Frontal cortex (tissue), 4 donors: ENCODE measurements at places on chromosomes 2 and 18.

DNA sequence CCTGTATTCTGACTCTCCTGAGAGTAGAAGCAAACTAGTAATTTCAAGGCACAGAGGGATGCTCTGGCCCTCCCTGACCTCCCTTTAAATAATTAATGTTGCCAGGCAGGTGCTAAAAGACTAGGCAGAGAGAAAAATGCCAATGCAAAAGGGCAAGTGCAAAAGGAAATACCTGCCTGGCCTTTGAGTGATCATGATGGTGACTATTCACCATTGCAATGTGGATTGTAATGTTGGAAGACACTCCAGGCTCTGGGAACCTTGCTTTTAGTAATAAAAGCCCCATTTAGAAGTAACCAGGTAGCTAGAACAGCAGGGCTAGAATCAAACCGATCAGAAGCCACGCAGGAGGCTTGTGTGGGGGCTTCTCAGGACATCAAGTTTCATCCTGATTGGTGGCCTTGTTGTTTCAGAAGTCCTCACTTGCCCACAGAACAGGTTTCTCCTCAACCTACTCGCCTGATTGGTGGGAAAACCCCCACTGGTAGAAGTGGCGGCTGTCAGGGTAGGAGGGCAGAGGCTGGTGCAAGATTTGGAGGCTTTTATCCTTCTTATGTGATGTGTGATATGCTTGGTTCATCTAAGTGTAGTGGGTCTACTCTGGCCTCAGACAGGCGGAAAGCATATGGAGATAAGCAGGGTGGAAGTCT is 16.0 kb upstream of the CHRNA1 start:
- DNase-seq = no peak

GRCh38 chr2:227716501-227716900 is 1.3 kb downstream of the SLC19A3 start:
- DNase-seq = no peak

- no peak for DNase-seq
Measured at GRCh38 chr2:176193048-176193447, 4.6 kb downstream of the HOXD1 start.

- DNase-seq = peak; percentile 53
Measured at GRCh38 chr2:7037340-7038333, 120.4 kb downstream of the RNF144A start.

GRCh38 chr2:178280244-178280852 is 86.0 kb downstream of the OSBPL6 start:
- no peak for DNase-seq

DNA sequence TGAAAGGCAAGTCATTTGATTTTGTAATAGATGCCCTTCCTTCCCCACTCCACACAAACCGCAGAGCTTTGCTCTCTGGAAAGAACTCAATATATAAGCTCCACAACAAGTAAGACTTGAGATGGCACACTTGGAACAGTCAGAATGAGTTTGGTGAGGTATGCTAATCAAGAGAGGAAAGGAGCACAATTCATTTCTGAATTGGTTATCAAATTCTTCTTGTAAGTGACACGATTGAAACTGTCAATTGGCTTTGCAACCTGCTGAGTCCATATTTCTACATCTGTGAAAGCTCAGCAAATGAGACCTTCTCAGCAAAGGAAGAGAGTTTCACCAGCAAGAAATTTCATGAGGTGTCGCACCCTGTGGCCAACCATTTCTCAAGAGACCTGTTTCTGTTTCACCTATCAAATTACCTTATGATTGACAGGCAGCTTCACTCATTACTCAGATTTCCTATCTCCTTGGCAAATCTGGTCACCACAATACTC is 19.1 kb downstream of the CTLA4 start:
- DNase-seq = no peak

- DNase-seq = no peak
Measured at GRCh38 chr2:54574107-54574859, 118.2 kb downstream of the SPTBN1 start.

GRCh38 chr2:56889738-56890137 is 705.9 kb downstream of the CCDC85A start:
- no peak for DNase-seq

DNA sequence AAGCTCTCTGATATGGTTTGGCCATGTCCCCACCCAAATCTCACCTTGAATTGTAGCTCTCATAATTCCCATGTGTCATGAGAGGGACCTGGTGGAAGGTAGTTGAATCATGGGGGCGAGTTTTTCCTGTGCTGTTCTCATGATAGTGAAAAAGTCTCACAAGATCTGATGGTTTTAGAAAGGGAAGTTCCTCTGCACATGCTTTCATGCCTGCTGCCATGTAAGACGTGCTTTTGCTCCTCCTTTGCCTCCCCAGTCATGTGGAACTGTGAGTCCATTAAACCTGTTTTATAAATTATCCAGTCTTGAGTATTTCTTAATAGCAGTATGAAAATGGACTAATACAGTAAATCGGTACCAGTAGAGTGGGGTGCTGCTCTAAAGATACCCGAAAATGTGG is 34.9 kb downstream of the LTBP1 start:
- DNase-seq = no peak

- no peak for DNase-seq
Measured at GRCh38 chr2:127721978-127722355, 20.7 kb downstream of the SFT2D3 start.

- DNase-seq = no peak
Measured at GRCh38 chr2:142061733-142062132, 69.1 kb downstream of the LRP1B start.

DNA sequence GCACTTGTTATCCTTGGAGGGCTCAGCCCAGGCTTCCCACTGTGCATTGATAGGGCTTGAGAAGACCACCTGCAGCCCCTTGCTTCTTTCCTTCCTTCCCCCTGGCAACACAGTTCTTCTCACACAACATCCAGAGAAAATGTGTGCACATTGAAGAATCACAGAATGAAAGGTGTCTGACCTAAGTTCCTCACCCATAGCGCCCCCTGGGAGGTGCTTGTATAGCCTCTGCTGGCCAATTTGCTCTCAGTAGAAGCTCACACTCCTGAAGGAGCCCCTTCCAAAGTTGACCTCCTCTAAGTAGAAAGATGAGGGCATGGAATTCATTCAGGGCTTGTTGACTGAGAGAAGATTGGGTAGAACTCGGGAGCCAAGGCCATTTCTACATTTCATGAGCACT is 758.4 kb upstream of the KLHL29 start:
- no peak for DNase-seq

DNA sequence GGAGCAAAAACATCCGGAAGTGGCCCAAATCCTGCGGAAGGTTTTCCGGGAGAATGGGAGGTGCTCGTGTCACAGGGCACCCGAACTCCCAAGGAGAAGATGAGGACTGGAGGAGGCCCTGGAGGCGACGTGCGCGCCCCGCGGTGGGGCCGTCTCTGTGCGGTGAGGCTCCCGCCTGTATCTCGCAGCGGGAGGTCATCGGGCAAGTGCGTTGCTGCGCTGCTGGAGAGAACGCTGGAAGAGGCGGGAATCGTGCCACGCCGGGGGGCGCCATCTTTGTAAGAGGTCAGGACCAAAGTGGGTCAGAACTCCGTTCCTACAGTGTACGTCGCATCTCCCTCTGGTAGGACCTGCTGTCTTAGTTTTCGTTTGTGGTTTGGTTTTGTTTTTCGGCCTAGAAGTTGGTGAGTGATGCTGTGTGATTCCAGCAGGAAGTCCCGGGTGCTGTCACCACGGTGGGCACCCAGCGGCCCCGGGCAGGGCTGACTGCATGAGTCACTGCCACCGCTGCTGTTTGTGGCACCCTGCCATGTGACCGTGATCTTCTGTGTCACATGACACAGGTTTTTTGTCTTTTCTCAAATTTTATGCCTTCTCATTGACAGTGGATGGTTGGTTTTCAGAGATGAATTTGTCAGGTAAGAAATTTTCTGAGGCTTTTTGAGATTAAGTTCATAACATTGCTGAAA is 21.5 kb upstream of the ATP9B start:
- no peak for DNase-seq

- DNase-seq = no peak
Measured at GRCh38 chr2:105274046-105274445, 32.5 kb downstream of the GPR45 start.

GRCh38 chr2:179036353-179036905 is 13.5 kb downstream of the CCDC141 start:
- no peak for DNase-seq

DNA sequence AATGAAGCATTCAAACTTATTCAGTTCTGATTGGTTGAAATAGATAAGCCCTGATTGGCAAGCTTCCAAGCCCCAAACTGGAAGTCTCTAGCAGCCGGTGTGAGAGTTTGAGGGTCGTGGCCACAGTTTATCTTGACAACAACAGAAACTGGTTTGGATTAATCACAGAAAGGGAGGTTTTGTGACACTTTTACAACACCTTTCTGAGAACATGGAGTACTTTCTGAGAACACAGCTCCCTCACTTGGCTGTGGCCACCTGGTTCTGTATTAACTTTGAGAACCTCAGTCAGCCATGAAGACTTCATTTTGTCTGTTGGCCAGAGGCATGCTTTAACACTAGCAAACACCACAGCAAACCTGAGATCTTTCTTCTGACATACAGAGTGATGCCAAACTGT is 280.7 kb upstream of the VWC2L start:
- DNase-seq = no peak

- no peak for DNase-seq
Measured at GRCh38 chr2:60475123-60475830, 78.2 kb downstream of the BCL11A start.

- no peak for DNase-seq
Measured at GRCh38 chr2:120299561-120299960, 46.4 kb upstream of the INHBB start.

DNA sequence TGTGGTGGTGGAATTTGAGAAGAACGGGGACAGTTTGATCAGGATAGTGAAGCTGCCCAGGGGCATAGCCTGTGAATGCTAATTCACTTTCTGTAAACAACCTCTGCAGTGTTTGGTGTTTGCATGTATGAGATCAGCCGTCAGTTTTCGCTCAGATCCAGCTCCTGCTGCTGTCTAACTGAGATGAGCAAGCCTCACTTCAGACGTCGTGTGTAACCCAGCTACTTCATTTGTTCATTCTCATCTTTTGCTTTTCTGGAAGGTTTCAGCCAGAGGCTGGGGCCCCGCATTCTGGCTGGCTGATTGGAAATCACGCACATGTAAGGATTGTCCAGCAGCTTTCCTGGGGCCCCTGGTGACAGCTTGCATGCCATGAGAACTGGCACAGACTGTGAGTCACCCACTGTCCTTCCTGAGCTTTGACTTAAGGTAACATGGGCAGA is 48.9 kb downstream of the LDLRAD4 start:
- DNase-seq = no peak
